ENCODE measurements at places on chromosomes 12 and 14.
A peak's percentile ranks its signal among the peaks of the same experiment; 100 is the strongest.

DNA sequence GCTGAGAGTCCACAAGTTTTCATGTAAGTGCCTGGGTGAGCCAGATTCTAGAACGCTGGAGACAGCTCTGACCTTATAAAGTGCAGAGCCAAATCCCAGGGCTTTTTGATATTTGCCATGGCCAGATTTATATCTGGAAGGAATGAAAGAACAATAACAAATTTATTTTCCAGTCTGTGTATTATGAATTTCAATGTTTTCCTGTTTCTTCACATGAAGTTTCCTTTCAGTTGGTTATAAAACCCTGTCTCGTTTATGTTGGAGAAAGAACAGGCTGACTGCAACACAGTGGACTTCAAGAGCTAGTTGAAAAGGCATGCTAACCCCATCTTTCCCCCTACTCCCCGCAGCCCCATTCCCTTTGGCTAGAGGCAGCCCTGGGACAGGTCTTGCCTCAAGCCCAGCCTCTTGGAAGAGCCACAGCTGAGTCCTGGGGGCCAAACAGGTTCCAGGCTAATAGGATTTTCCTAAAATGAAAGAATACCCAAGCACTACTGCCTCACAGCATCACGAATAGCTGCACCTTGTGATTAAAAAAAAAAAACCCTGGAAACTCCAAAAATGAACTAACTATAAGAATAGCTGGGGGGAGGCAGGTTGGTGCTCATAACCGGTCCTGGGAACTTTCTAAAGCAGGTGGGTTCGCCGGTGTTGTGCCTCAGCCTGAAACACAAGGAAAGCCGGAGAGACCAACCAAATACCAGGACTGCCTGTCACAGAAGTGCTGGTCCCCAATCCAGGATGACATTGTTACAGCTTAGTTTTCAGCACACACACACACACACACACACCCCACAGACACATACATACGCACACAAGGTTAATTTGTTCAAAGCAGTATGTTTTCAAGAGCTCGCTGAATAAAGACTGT lies 1.5 kb downstream of the FBLN5 start:
- no peak overlapping the region for H3K27ac ChIP-seq
- no peaks in the 10 kb centered on the region for H3K36me3 ChIP-seq
- no peak overlapping the region for H3K4me3 ChIP-seq
- no peaks in the 10 kb centered on the region for H3K4me1 ChIP-seq
- no peak for DNase-seq

- peaks cover 2% of the 10 kb centered on the region for H3K27me3 ChIP-seq
- H3K4me3 ChIP-seq: no peak overlapping the region
- no peak for DNase-seq
- H3K4me1 ChIP-seq: no peaks in the 10 kb centered on the region
- no peak overlapping the region for H3K27ac ChIP-seq
Measured at GRCh38 chr14:103188810-103189480, 65.7 kb downstream of the TNFAIP2 start.

DNA sequence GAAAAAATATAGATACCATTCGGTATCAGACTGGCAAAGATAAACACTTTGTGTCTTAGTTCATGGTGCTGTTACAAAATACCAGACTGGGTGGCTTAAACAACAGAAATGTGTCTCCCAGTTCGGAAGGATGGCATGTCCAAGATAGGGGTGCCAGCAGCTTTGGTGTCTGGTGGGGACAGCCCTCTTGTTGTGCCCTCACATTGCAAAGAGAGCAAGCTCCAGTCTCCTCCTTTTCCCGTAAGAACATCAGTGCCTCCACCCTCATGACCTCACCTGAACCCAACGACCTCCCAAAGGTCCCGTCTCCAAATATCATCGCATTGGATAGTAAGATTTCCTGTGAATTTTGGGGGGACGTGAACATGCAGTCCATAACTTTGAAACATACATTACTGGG lies 12.4 kb downstream of the ZBTB42 start:
- no peaks in the 10 kb centered on the region for H3K36me3 ChIP-seq
- no peak overlapping the region for H3K4me3 ChIP-seq
- no peak for DNase-seq
- no peaks in the 10 kb centered on the region for H3K4me1 ChIP-seq
- no peaks in the 10 kb centered on the region for H3K27me3 ChIP-seq
- no peak overlapping the region for H3K27ac ChIP-seq

DNA sequence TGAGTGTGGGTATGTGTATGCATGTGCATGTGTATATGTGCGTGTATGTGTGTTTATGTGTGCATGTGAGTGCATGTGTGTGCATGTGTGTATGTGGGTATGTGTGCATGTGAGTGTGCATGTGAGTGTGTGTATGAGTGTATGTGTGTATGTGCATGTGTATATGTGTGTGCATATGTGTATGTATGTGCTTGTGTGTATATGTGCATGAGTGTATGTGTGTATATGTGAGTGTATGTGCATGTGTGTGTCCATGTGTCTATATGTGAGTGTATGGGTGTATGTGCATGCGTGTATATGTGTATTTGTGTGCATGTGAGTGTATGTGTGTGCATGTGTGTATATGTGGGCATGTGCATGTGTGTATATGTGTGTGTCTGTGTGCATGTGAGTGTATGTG lies 25.7 kb downstream of the FAIM2 start:
- no peaks in the 10 kb centered on the region for H3K4me1 ChIP-seq
- no peaks in the 10 kb centered on the region for H3K36me3 ChIP-seq
- DNase-seq: no peak
- H3K27ac ChIP-seq: no peak overlapping the region

- no peak overlapping the region for H3K27ac ChIP-seq
- H3K4me1 ChIP-seq: 0 out of 2 replicates have a peak, but pooled peaks cover 4% of the 10 kb centered on the region
- H3K4me3 ChIP-seq: peak overlapping the region; percentile 86
- no peaks in the 10 kb centered on the region for H3K36me3 ChIP-seq
Measured at GRCh38 chr14:102594514-102595175, 2.2 kb downstream of the RCOR1 start.

DNA sequence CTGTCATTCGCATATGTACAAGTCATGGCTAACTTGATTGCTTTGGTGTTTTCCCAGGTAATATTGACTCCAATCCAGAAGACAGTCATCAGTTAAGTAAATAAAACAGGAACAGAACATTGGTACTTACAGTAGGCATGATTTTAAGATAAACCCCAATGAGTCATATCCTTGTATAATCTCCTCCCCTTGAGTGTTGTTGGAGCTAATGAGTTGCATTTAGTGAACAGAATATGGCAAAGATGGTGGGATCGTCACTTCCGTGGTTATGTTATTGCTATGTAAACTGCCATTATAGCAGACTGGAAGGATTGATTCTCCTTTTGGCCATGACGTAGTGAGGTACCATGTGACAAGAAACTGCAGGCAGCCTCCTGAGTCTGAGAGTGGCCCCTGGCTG lies 102.2 kb downstream of the TMX1 start:
- no peaks in the 10 kb centered on the region for H3K4me1 ChIP-seq
- no peak overlapping the region for H3K4me3 ChIP-seq
- H3K27me3 ChIP-seq: no peaks in the 10 kb centered on the region
- no peak overlapping the region for H3K27ac ChIP-seq
- DNase-seq: no peak

DNA sequence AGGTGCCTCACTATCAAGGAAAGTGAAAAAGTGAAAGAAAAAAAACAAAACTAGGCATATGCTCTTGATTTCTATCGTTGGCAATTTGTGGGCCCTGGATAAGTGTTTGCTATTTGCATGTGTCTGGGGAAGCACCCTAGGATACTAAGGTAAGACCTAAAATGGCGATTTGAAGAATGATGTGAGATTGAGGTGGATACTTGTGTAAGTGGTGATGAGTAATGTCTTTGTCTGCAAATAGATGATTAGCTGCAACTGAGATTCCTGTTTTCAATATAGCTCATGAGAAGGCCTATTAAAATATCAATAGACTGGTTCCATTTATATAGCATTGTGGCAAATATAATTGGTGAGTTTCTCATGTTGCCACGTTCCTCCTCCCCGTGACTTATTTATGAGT lies 261.7 kb downstream of the NEDD1 start:
- H3K4me3 ChIP-seq: no peak overlapping the region
- no peak for DNase-seq
- no peaks in the 10 kb centered on the region for H3K4me1 ChIP-seq
- no peaks in the 10 kb centered on the region for H3K36me3 ChIP-seq
- no peaks in the 10 kb centered on the region for H3K27me3 ChIP-seq
- H3K27ac ChIP-seq: no peak overlapping the region

DNA sequence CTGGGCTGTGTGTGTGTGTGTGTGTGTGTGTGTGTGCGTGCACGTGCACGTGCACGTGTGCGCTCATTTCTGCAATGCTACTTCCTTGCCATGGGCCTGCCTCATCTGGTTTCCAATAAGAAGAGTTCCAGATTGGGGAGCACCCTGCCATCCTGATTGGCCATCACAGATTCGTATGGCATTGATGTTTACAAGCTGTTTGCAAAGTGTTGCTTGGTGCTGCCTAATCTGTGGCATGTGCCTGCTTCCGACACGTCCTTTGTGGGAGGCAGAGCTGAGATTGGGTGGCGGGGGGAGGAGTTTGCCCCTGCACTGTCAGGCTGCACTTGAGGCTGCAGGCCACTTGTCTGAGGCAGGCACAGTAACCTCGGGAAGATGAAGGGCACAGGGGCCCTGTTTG lies 39.2 kb downstream of the SAMD4A start:
- H3K4me3 ChIP-seq: no peak overlapping the region
- no peak for DNase-seq
- H3K36me3 ChIP-seq: no peaks in the 10 kb centered on the region
- no peak overlapping the region for H3K27ac ChIP-seq
- no peaks in the 10 kb centered on the region for H3K27me3 ChIP-seq
- H3K4me1 ChIP-seq: no peaks in the 10 kb centered on the region

DNA sequence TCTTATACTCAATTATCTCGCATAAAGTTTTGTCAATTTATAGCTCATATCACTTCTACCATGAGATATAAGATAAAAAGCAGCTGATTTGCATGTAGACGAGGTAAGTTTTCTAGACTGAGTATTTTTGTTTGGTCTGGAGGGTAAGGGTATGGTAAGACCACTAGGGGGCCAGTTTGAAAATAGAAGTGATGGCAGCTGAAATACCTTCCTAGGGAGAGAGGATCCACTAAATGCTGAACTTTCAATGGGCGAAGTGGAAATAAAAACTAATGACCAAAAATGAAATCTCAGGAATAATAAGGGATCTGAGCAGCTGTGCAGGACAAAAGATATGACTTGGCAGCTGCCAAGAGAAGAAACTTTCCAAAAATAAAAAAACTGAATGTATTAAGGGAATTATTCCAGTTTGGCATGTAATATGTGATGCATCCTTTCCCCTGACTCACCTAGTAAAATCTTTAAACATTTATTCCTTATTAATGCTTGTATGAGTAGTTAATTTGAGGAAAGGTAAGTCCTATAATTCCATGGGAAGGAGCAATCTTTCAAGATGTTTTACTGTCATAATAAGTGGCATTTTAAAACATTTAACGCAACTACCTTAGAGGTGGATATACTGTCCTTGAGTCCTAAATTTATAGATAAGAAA lies 754.5 kb downstream of the C12orf50 start:
- H3K4me3 ChIP-seq: no peak overlapping the region
- H3K36me3 ChIP-seq: no peaks in the 10 kb centered on the region
- no peak overlapping the region for H3K27ac ChIP-seq
- DNase-seq: no peak
- H3K4me1 ChIP-seq: no peaks in the 10 kb centered on the region

- H3K4me1 ChIP-seq: peaks cover 3% of the 10 kb centered on the region
- H3K27me3 ChIP-seq: no peaks in the 10 kb centered on the region
- peak overlapping the region; percentile 74 for H3K27ac ChIP-seq
- H3K4me3 ChIP-seq: no peak overlapping the region
Measured at GRCh38 chr12:50598321-50598862, 93.6 kb downstream of the DIP2B start.

DNA sequence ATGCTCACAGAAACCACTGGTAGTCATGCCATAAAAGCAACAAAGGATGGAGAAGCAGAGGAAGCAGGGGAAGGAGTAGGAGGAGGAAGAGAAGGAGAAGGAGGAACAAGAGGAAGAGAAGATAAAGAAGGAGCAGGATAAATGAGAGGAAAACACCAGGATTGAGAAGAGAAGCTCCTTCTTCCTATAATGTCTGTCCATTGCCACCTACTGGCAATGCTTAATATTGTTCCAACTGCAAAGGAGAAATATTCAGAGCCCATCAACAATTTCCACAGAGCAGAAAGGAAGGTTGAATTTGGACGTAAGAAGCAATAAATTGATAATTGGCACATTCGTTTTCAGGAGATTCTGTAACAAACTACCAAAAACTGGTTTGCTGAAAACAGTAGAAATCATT lies 898.4 kb downstream of the SLC16A7 start:
- H3K27me3 ChIP-seq: no peaks in the 10 kb centered on the region
- H3K4me3 ChIP-seq: no peak overlapping the region
- no peak for DNase-seq
- H3K4me1 ChIP-seq: no peaks in the 10 kb centered on the region

DNA sequence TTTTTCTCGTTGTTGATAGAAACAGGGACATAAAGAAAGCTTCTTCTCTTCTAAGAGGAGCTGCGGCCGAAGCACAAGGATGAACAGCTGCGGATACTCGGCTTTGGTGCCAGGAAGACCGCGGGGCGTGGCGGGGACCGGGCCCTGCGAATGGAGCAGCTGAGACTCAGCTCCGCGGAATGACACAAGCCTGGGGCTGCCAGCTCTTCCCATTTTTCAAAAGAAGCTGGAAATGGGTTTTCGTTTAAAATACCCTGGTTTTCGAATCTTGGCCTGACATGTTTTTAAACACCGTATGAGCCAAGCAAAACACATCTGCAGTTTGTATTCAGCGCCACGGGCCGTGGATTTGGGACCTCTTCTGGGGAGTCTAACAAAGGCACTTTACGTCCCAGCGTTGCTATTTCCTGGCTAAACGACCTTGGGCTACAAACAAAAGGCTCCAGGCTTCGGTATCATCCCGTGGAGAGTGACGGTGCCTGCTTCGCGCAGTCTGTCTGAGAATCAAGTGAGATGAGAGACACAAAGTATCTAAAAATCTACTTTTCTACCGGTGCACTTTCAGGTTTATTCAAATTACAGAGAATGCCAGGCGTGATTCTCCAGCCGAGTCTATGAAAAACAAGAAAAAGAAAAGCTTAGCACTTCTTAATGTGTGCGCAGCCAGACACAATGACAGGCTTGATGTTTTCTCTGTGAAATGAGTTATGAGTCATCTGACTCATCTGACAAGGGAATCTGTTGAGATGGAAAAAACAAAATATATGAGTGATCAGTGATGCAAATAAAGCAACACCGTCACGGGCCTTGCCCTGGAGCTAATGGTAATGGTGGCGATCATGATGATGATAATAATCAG lies 114.0 kb upstream of the TMEM132D start:
- H3K27me3 ChIP-seq: no peaks in the 10 kb centered on the region
- no peak overlapping the region for H3K27ac ChIP-seq
- no peaks in the 10 kb centered on the region for H3K36me3 ChIP-seq
- H3K4me1 ChIP-seq: no peaks in the 10 kb centered on the region
- DNase-seq: no peak
- H3K4me3 ChIP-seq: no peak overlapping the region

Measured in GM12878 (cell line).